ENCODE measurements at places on chromosomes 4 and X.

DNA sequence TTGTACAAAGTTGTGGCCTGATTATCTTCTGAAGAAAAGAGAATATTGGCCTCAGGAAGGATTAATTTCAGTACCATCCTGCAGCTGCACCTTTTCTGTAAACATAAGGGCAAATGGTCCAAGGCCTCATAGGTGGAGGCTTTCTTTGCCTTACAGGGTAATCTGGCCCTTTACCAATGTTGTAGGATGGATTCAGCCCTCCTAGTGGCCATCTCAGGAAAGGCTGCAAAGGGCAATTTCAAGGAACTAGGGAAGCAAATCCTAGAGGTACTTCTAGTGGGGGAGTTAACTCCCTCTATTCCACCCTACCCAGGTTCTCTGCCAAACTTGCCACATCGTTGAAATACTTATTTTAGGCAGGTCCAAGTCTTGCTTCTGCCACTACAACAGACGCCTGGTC is 57.6 kb downstream of the UGT2B11 start:
- no peaks in the 10 kb centered on the region for H3K27me3 ChIP-seq
- H3K27ac ChIP-seq, result no peak overlapping the region
- no peak for DNase-seq
- no peak overlapping the region for H3K4me3 ChIP-seq
- H3K4me1 ChIP-seq, result no peaks in the 10 kb centered on the region
- no peaks in the 10 kb centered on the region for H3K36me3 ChIP-seq

GRCh38 chr4:86791126-86791525 is 58.1 kb downstream of the SLC10A6 start:
- no peaks in the 10 kb centered on the region for H3K4me1 ChIP-seq
- no peak overlapping the region for H3K4me3 ChIP-seq
- H3K36me3 ChIP-seq, result no peaks in the 10 kb centered on the region
- H3K27me3 ChIP-seq, result no peaks in the 10 kb centered on the region
- no peak for DNase-seq
- H3K27ac ChIP-seq, result no peak overlapping the region

- no peak for DNase-seq
- H3K27me3 ChIP-seq, result no peaks in the 10 kb centered on the region
- H3K4me1 ChIP-seq, result no peaks in the 10 kb centered on the region
- H3K27ac ChIP-seq, result no peak overlapping the region
- no peaks in the 10 kb centered on the region for H3K36me3 ChIP-seq
- H3K4me3 ChIP-seq, result no peak overlapping the region
Observed at GRCh38 chr4:39559626-39560025, 32.4 kb upstream of the UGDH start.

GRCh38 chr4:83860200-83860599 is 324.3 kb downstream of the GPAT3 start:
- H3K27me3 ChIP-seq, result no peaks in the 10 kb centered on the region
- H3K4me3 ChIP-seq, result no peak overlapping the region
- no peaks in the 10 kb centered on the region for H3K4me1 ChIP-seq
- no peak for DNase-seq
- H3K36me3 ChIP-seq, result no peaks in the 10 kb centered on the region
- H3K27ac ChIP-seq, result no peak overlapping the region

GRCh38 chr4:64340218-64341110 is 68.8 kb downstream of the TECRL start:
- no peaks in the 10 kb centered on the region for H3K27me3 ChIP-seq
- H3K4me1 ChIP-seq, result no peaks in the 10 kb centered on the region
- no peaks in the 10 kb centered on the region for H3K36me3 ChIP-seq
- H3K27ac ChIP-seq, result no peak overlapping the region
- H3K4me3 ChIP-seq, result no peak overlapping the region

DNA sequence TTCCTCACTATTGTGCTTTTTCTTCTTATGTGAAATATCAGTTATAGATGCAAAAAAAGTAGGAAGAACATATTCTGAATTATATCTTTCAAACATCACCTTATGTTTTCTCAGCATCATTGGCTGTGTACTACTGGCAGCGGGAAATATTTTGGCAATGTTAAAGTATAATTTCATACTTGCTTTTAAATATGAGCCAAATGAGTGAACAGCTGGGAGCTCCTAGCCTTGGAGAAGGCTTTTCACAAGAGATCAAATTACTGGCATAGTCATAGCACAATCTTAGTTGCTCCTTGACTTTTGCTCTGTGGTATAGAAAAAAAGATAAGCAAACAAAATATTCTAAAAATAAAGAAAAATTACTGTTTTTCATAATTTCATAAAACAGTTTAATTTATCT is 1575.8 kb upstream of the PABPC4L start:
- H3K27ac ChIP-seq, result no peak overlapping the region
- no peaks in the 10 kb centered on the region for H3K4me1 ChIP-seq
- no peak overlapping the region for H3K4me3 ChIP-seq
- H3K36me3 ChIP-seq, result no peaks in the 10 kb centered on the region
- DNase-seq, result no peak

DNA sequence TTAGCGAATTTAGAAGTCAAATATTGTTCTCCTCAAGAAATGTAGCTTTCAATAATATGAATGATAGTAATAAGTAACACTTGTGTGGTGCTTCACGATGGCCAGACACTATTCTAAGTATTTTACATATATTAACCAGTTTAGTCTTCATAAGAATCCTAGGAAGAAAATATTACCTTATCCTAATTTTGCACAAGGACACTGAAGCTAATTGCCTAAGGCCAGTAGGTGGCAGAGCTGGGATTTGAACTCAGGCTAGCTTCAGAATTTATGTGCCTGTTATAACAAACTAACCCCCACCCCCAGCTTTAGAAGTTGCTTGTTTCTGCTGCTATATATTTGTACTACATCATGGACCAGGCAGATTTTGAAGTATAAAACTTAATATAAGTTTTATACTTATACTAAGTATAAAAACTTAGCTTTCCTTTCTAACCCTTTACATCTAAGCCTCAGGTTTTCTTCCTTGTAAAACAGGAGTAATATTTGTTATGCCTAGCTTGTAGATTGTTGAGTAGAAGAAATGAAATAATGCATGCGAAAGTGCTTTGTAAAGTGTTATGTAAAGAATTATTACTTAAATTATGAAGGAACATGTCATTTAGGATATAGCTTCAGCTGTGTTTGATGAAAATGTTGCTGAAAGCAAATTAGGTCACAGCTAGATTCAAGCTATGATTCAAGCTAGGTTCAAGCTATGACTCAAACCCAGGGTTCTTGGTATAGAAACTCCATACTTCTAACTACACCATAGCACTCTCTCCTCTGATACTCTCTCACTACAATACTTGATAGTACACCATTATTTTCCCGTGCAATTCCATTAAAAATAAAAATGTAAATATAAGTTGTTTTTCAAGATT is 4.2 kb upstream of the CDS1 start:
- DNase-seq, result peak; percentile 24
- peaks cover 13% of the 10 kb centered on the region for H3K4me1 ChIP-seq
- no peaks in the 10 kb centered on the region for H3K36me3 ChIP-seq
- no peak overlapping the region for H3K27ac ChIP-seq

DNA sequence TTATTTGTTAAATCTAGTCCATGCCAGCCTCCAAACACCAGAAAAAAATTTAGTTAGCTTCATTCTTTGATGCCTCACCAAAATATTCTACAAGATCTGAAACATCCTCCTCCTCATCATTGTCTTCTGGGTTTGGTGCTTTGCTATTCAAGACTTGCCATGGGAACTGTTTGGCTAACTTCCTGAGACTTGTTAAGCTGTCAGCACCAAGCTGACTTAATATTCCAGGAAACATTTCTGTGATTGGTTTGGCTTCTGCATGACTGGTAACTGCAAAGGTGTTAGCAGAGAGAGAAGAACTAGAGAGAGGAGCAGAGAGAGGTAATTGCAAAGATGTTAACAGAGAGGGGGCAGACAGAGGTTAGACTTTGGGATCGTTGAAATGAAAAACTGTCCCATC is 101.3 kb downstream of the PALLD start:
- H3K27ac ChIP-seq, result no peak overlapping the region
- no peak for DNase-seq
- H3K36me3 ChIP-seq, result no peaks in the 10 kb centered on the region

DNA sequence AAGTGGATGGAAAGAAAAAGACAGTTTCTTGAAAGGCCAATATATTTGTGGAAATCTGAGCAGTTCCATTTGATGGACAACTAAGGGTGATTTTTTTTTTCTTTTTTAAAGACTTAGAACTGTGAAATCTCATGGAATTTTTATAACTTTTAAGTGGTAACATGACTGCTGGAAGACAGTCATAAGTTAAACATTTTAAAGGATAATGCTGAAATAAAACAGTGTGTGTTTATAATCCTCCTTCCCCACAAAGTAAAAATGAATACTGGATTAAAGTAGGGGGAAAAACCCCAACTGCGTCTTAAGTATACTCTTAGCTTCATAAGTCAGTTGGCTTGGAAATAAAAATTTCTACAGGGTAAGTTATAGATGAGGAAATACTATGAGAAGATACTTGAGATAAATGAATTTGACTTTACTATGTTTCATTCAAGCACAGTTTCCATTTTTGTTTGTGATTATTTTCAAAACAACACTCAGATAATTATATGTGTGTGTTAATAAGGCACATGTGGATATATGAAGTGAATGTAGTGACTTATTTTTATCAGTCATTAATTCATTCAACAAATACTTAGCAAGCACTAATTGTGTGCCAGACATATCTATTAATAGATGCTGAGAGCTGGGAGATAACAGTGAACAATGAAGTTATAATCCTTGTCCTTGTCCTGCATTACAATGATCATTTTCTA is 129.2 kb upstream of the ETNPPL start:
- no peak overlapping the region for H3K4me3 ChIP-seq
- H3K36me3 ChIP-seq, result no peaks in the 10 kb centered on the region
- H3K27ac ChIP-seq, result no peak overlapping the region
- no peaks in the 10 kb centered on the region for H3K4me1 ChIP-seq

DNA sequence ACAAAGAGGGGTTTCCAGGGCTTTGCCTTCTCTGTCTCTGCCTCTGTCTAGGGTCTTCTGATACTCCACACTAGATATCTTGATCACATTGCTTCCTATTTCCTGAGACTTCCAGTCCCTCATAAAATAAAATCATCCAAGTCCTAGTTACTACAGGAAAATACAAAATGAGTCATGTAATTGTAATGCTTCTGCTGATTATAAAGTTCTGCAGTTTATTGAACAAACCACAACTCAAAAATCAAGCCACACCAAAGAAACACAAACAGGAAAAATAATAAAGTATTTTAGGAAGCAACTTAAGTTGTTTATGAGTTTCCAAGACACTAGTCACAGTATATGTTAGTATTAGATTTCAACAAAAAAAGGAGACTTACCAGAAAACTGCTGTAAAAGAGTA is 695.1 kb upstream of the GALNTL6 start:
- H3K27me3 ChIP-seq, result no peaks in the 10 kb centered on the region
- no peak overlapping the region for H3K27ac ChIP-seq
- no peak for DNase-seq
- H3K4me3 ChIP-seq, result no peak overlapping the region
- H3K36me3 ChIP-seq, result no peaks in the 10 kb centered on the region

GRCh38 chr4:24956091-24956490 is 43.2 kb upstream of the CCDC149 start:
- no peak overlapping the region for H3K4me3 ChIP-seq
- no peak overlapping the region for H3K27ac ChIP-seq
- H3K27me3 ChIP-seq, result no peaks in the 10 kb centered on the region
- DNase-seq, result no peak
- H3K4me1 ChIP-seq, result no peaks in the 10 kb centered on the region
- no peaks in the 10 kb centered on the region for H3K36me3 ChIP-seq

GRCh38 chr4:107006218-107006617 is 29.9 kb downstream of the DKK2 start:
- H3K36me3 ChIP-seq, result no peaks in the 10 kb centered on the region
- DNase-seq, result no peak
- no peaks in the 10 kb centered on the region for H3K4me1 ChIP-seq
- H3K27me3 ChIP-seq, result no peaks in the 10 kb centered on the region

All from thymus (tissue), 14 donors.